ENCODE measurements at places on chromosomes 5 and 9.
A peak's percentile ranks its signal among the peaks of the same experiment; 100 is the strongest.

DNA sequence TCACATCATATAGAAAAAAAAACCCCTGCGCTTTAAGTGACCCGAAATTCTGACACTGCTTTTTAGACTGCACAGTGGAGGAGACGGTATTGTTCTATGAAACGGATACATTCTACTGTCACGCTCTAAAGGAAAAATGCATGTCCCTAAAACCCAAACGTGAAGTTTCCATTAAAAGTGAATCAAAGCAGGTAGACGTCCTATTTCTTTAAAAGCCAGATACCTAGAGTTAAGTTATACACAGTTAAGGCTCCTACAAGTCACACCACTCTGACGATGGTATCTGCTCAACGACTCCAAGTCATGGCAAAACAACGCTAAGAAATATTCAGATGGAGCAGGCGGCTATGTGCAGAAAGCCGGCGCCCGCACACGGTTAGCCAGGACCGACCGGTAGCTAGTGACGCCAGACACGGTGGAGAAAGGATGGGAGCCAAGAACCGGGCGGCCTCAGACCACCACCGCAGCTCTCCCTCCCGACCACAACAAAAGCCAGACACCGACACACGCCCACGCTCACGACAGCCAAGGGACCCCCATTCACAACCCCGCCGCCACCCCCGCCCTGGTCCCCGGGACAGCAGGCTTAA, 734 bp downstream of the SKP1 start:
- no peak for DNase-seq

DNA sequence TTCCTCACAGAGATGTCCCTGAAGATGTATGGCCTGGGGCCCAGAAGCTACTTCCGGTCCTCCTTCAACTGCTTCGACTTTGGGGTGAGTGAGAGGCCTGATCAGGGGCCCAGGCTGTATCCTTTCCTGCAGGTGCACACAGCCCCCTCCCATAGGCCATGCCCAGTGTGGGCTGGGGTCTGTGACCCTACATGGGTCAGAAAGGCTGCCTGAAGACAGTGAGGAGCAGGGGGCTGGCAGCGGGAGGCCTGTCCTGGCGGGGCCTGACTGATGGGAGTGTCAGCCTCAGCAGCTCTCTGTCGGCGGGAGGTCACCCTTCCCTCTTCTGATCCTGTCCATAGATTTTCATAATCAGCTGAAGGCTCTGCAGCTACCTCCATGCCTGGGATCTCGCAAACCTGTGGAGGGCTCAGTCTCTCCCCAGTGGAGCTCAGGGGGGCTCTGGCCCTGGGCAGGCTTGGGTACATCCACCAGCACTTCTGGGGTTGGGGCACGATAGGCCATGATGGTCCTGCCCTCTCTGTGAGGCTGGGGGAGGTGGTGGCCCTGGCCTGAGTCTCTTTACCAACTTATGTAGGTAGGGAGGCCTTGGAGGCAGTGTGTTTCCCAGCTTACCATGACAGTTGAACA, 98.5 kb downstream of the CACNA1B start:
- no peak for DNase-seq

GRCh38 chr9:108704156-108704852, 151.5 kb downstream of the ACTL7B start:
- DNase-seq: no peak

GRCh38 chr5:80837679-80838078, 122.5 kb upstream of the RASGRF2 start:
- DNase-seq: no peak

- no peak for DNase-seq
These were observed 166.6 kb downstream of the SMARCA2 start for GRCh38 chr9:2181792-2182191.

DNA sequence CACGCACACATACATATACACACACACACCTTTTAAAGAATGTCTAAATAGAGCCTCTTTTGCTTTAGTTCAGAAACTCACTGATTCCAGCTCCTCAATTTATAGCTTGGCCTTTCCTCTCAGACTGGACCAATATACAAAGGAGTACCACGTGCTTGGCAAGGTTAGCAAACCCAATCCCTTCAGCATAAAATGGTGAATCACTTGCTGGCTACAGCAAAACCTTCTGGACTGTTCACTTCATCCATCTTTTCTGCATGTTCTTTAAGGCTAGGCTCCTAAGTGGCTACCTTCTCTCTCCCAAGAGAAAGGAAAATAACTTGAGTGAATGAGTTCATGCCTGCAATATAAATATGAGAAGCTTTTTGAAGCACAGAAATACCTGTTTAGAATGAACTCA, 109.7 kb downstream of the LPAR1 start:
- DNase-seq: no peak

GRCh38 chr9:84238652-84239051, 101.9 kb downstream of the SLC28A3 start:
- DNase-seq: no peak

- peak; percentile 90 for DNase-seq
These were observed at the start of gene IRF1 for GRCh38 chr5:132490484-132491367. Gene IRF1, minus strand, starts transcription at chr5:132490773. Its CDS starts 1,295 bp downstream, at chr5:132489478.

- DNase-seq: no peak
These were observed 16.3 kb downstream of the TRPC7 start for GRCh38 chr5:136349029-136349428.

DNA sequence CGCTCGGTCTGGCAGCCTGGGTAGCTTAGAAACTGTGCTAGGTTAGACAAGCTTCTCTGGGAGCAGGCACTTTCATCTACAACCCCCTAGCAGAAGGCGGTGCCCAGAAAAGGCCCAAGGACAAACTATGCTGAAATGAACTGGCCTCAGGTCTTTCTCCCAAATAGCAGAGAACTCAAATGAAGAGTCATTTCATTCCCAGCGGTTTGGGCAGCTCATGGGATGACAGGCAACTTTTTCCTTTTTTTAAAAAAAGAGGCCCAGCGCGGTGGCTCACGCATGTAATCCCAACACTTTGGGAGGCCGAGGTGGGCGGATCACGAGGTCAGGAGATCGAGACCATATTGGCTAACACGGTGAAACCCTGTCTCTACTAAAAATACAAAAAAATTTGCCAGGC, 2.5 kb downstream of the RAPGEF1 start:
- no peak for DNase-seq

DNA sequence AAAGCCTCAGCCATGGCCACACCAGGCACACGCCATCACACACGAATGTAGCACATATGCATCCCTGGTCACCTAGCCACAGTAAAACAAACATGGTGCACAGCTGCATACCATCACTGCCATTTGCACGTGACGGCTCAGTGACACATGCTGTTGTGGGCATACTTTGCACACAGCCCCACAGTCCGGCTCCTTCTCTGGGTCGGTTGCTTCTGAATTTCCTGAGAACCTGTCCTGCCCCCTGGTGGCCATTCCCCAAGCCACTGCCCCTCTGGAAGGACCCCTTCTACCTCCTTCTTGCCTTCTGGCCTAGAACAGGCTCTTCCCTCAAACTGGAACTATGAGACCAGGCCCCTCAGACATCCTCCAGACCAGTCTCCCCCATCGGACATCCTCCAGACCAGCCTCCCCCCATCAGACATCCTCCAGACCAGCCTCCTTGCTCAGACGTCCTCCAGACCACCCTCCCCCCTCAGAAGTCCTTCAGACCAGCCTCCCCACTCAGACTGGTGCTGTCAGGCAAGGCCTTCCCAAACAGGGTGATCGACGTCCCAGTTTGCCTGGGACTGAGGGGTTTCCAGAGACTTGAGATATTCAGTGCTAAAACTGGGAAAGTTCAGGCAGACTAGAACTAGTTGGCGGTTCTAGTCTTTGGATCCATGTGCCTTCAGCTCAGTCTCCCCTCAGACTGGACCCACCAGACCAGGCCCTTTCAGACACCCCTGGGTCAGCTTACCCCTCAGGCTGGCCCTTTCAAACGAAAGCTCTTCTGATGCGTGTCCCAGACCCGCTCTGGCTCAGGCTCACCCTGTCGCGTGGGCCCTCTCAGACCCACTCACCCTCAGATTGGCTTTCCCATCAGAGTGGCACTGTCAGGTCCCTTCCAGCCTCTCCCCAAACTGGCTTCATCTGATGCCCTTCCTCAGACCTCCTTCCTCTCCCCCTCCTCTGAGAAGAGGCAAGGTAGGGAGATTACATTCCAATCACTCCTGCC, 24.3 kb upstream of the ENHO start:
- peak; percentile 14 for DNase-seq

DNA sequence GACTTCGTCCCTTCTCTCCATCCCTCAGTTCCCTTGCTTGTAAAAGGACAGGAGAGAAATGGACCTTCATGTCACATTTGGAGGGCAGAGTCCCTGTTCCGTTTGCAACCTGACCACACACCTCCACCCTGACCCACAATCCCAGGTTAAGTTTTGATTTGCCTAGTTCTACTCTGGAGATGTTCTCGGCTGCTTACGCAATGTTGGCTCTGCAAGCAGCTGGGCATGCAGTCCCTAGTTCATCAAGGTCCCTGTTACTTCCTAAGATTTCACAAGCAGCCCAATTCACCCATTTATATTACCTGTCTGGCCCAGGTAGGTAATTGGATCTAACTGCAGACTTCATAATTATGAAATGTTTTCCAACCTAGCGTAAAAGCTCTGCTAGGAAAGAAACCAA, 28.8 kb downstream of the SLIT3 start:
- no peak for DNase-seq

DNA sequence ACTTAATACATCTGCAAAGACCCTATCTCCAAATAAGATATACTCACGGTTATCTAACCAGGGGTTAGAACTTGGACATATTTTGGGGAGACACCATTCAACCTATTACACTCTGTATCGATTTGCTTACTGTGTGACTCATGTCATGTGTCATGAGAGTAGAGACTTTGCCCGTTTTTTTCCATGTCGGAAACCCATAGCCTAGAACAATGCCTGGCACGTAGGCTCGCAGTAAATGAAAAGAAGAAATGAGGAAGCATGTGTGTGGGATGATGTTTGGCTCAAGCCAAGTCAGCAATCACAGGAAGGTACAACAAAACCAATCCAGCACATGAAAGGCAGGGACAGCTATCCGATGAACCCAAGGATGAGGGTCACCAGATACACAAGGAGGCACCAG, 94.6 kb upstream of the DNAH5 start:
- no peak for DNase-seq

DNA sequence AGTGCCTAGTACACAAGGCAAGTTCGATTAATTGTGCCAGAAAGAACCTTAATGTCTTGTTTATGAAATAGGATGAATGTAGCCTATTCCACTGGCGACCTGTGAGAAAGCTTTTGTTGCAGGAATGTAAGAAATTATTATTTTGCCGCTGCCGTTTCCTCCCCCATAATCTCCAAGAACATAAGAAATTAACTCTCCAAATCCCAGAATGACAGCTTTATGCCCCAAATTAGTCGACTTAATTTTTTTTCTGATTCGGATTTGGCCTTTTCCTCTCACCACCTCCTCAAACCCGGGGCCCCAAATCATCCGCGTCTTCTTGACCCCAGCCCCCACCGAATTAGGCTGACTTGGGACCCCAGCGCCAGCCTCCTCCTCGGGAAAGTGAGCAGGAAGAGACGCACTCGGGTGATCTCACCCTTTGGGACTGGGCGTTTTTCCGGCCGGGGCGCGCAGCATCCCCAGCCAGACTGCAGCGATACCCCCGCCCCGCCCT, 682 bp upstream of the SPTAN1 start:
- no peak for DNase-seq

DNA sequence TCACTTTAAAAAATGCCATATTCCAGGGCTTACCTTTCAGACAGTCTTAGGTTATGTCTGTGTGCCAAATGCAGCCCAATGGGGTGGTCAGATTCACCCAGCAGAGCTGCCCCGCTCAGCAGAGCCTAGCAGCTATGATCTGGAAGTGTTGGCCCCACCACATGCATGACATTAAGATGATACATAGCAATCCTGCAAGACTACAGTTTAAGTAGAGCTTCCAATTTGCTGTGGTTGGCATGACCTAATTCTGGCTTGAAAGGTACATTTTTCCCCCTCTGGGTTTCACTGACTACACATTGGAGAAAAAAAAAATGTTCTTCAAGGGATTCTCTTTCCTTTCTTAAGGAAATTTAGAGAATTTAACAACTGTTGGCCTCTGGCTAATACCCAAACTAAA, 22.5 kb downstream of the MEF2C start:
- DNase-seq: no peak

DNA sequence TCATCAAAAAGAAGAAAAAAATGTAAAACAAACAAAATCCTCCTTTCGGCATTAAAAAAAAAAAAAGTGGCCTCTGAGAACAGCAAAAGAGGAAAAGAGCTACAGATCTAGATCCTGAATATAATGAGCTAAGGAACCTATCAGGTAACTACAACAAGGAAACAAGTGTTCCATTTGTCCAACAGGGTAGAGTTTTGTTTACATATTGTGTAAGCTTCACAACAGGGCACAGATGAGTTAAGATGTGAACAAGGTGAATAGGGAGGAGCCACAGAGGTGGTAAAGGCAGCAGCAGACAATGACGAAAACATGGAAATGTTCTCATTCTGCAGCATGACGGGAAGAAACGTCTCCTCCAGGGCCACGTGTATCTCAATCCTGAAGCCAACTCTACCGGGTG, 14.4 kb downstream of the ELP1 start:
- DNase-seq: no peak

DNA sequence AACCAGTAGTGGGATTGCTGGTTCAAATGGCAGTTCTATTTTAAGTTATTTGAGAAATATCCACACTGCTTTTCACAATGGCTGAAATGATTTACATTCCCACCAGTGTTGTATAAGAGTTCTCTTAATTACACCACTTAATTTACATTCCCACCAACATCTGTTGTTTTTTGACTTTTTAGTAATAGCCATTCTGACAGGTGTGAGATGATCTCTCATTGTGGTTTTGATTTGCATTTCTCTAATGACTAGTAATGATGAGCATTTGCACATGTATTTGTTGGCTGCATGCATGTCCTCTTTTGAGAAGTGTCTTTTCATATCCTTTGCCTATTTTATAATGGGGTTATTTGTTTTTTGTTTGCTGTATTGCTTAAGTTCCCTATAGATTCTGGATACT, 688.3 kb downstream of the PRR16 start:
- DNase-seq: no peak

- no peak for DNase-seq
These were observed 8.6 kb upstream of the PRRX2 start for GRCh38 chr9:129656795-129657390.

DNA sequence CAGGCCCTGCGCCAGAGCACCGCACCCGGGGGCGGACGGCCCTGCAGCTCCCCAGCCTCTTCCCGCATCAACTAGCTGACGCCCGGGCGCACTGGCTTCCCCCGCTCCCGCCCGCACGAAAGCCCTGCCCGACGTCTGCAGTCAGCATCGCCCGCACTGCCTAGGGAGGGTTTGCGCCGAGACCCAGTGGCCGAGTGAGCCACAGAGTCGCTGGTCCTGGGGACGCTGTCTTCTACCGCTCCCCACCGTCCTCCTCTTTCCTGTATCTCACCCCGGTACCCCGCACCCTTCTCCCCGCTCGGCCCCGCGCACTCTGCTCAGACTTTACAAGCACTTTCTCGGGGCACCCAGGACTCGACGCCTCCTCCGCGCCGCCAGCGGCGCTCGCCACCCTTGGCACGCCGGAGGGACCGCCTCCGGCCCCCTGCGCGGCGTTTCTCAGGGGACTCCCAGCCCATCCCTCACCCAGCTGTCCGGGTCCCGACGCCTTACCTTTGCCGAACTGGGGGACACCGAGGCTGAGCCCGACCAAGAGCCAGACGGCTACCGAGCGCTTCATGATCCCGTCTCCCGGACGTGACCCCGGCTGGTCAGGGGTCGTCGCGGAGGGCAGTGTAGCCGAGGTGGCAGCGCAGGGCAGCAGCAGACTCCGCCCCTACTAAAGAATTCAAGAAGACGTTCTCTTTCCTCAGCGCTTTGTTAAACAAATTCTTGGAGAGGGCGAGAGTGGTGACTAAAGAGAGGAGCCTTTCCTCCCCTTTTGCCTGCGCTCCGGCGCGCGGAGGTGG, 670 bp downstream of the EDIL3 start:
- no peak for DNase-seq

- no peak for DNase-seq
These were observed 19.8 kb upstream of the KCNV2 start for GRCh38 chr9:2697492-2697891.

- no peak for DNase-seq
These were observed 25.0 kb downstream of the SGTB start for GRCh38 chr5:65696892-65697291.

Data from stimulated activated CD4-positive, alpha-beta T cell treated with anti-CD3 and anti-CD28 coated beads, Interleukin-1b, Interleukin-23, amount 100 ng/mL, for 24 hours (primary cell).